ENCODE measurements at places on chromosomes 4 and X.

DNA sequence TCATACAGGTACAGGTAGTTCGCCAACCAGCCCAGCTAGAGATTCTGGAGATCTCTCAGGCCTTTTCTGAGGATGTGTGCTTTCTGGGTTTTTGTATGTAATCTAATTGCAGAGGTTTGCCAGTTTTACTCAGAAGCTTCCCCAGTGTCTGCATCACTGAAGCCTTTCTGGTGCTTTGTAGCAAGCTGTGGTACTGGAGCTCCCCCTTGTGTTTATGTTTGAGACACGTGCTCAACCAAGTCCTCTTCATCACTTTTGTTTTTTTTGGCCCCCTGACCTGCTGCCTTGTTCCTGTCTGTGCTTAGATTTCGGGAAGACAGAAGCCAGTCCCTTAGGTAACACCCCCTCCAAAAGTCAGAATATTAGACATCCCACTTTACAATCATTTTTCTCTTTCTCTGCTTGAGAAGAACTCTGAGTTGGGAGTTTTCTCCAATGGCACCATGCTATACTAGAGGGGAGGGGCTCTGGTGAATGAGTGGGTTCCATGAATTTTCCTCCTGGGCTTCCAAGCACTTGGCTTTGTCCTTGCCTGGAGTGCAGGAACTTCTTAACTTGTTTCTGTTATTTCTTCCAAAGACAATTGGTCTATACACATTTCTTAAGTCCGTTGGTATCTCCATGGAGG lies 128.4 kb upstream of the TBC1D9 start:
- DNase-seq, result no peak

DNA sequence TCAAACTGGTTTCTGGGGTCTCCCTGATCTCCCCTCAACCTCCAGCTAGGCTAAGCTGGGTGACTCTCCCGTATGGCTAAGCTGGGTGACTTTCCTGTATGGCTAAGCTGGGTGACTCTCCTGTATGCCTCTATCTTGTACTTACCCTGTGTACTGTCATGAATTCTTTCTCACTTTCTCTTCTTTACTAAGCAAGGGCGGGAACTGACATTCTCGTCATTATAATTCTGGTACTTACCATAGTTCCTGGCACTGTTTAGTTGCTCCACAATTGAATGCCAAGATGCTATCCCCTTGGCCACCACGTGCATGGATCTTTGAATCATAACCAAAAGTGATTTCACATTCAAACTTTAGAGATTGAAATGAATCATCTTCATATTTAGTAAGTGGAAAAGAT lies 8.8 kb downstream of the INTU start:
- no peak for DNase-seq

- DNase-seq, result no peak
Observed at GRCh38 chr4:7973545-7973981, 33.9 kb upstream of the AFAP1 start.

- no peak for DNase-seq
Observed at GRCh38 chrX:3216581-3217180, 129.8 kb downstream of the MXRA5 start.

GRCh38 chr4:4254666-4255065 lies 6.6 kb upstream of the TMEM128 start:
- no peak for DNase-seq

DNA sequence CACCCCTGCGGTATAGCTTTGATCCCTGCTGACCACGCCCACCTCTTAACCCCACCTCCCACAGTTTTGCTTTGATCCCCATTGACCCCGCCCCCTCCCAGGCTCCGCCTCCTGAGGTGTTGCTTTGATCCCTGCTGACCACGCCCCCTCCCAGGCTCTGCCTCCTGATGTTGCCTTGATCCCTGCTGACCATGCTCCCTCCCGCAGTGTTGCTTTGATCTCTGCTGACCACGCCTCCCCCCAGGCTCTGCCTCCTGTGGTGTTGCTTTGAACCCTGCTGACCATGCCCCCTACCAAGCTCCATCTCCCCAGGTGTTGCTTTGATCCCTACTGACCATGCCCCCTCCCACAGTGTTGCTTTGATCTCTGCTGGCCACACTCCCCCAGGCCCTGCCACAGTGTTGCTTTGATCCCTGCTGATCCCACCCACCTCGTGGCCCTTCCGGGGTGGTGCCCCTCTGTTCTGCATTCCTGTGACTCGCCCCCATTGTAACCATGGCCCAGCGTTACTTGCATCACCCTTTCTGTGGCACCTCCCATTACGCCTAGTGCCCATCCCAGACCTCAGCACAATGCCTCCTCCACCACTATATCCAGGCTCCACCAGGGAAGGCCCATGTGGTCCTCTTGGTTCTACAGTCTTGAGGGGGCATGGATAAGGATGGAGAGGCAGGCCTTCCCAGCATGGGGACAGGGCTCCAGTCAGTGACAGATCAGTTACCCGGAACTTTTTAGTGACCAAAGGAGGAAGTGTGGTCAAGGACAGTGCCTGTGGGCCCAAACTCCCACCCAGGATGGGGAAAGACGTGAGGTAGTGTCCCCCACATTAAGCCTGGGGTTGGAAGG lies 70.8 kb downstream of the ADRA2C start:
- no peak for DNase-seq

DNA sequence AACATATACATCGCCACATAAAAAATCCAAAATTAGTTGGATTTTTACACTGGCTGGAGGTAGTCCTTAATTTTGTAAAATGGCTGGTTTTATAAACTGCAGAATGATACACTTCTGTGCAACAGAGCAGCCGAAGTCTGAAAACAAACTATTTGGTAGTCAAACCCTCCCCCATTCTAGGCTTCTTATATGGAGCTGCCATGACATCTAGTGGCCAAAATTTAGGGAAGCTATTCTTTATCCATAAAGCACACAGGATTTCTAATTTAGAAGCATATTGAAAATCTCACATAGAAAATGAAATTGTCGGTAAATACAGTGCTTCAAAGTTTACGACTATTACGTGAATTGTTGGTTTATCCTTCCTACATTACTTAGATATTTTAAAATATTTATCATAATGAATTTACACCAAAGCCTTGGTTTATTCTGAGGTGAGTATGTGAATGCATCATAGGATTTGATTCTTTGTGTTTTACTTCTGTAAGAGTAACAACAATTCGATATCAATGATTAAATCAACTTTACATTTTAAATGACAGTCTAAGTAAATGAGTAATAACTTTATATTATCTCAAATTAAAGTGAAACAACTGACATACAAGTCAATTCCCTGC lies 113.4 kb upstream of the FAM241A start:
- DNase-seq, result no peak

GRCh38 chr4:114226968-114227760 lies 247.7 kb upstream of the ARSJ start:
- DNase-seq, result no peak

DNA sequence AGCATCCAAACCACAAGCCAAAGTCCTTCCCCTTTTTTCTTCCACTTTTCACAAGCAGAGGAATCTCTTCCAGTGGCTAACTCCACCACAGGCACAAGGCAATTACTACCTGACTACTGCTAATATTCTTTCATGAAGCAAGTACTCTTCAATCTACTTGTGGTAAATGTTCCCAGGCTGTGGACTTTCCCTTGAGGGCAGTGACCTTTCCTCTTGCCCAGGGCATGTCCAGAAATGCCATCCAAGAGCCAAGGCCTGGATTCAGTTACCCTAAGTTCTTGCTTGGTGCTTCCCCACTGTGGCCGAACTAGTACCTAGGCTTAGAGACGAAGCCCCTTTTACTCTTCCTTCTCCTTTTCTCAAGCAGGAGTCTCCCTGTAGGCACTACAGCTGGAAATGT lies 400.7 kb downstream of the DCAF12L2 start:
- DNase-seq, result no peak

DNA sequence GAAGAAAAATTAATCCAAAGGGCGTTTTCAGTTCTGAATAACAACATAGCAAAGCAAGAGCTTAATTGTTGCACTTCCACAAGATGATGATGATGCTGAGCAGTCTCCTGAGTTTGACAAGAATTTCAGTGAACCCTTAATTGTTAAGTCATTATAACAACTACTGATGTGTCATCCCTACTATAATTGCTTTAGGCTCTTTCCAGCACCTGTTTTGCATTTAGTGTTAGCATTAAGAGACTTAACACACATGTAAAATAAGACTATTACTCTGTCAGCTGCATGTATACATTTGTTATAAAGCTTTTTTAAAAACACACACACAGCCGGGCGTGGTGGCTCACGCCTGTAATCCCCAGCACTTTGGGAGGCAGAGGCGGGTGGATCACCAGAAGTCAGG lies 37.9 kb upstream of the GALNT7 start:
- DNase-seq, result no peak

- no peak for DNase-seq
Observed at GRCh38 chrX:153738056-153738605, 13.5 kb downstream of the ABCD1 start.

DNA sequence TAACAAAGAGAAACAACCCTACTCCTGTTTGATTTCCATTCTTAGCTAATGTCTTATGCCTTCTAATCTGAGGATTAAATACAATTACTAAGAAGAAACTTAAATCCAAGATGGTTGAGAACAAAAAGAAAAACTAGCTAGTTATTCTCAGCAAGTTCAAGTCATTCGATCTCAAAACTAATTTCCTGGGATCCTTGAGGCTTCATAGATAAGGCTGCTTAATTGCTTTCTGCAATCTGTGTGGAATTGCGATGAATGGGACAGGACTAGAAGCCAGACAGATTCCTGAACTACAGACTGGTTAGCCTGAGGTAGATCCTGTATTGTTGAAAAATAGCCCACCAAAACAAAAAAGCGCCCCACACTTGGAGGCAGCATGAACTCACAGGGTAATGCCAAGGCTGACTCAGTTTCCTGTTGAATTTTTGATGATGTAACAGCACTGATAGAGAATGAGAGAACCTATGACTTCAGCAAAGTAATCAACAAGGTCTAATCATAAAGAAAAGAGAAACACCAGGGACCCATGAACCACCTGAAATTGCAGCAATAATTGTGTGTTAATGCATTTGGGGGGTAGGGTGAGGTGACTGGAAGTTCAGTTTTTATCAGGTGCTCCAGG lies 33.9 kb downstream of the KLHL15 start:
- DNase-seq, result no peak

DNA sequence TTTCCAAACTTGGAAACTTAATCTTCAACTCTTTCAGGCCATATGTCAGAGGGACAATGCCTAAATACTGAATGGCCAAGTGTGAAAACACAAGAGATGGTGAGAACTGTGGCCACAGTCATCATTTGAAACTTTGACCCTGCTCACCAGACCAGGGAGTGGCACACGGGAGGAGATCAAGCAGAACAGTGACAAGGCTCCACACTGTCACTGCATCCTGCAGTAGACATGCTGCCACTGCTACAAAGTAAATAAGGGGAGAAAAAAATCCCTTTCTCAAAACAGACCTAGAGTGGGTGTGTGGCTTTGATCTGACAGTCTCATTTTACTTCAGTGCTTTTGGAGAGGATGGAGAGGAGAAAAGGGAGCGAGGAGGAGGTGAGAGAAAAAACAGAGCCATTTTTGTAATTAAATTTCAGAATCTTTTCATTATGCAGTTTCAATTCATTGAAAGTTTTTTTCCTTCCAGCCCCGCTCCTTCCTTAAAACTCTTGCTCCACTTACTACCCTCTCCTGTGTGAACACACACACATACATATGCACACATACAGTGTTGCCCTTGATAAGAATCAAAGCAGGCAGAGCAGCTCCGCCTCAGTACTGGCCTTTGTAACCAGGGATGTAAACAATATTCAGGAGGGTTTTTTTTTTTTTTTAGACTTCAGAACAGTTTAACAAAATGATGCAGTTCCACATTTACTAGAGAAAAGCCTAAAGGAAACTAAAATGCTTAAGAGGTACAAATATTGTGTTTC lies 34.4 kb downstream of the NEXMIF start:
- DNase-seq, result no peak

DNA sequence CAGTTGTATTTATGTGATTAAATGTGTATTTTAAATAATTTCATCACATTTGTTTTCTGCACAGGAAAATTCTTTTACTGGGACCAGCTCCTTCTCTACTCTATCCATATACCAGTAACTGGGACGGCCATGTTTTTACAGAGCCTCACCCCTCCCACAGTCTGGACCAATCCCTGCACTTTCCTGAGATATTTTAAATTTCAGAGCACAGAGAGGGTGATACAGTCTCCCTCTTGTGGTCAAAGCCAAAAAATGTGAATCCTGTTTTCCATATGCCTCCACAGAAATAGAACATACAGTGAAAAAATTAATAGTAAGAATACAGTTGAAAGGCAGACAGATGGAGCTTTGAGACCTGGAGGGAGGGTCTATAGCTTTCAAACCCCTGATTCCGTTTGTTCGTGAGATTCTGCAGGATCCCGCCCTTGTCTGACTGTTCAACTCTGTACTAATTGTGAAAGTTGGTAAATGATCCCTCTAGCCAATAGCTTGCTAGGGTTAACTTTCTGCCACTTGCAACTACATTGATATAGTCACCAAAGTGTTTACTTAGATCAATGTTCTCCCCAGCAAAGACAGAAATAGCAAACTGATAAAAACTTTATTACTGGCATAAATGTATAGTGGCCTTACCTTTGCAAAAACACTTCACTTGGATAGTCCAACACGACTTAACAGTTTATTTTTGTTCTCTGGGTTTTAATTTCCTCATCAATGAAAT lies 172.2 kb downstream of the PPARGC1A start:
- DNase-seq, result peak; percentile 3

- no peak for DNase-seq
Observed at GRCh38 chr4:79996851-79997250, 76.2 kb downstream of the ANTXR2 start.

- no peak for DNase-seq
Observed at GRCh38 chrX:50838820-50839600, 25.0 kb upstream of the SHROOM4 start.

DNA sequence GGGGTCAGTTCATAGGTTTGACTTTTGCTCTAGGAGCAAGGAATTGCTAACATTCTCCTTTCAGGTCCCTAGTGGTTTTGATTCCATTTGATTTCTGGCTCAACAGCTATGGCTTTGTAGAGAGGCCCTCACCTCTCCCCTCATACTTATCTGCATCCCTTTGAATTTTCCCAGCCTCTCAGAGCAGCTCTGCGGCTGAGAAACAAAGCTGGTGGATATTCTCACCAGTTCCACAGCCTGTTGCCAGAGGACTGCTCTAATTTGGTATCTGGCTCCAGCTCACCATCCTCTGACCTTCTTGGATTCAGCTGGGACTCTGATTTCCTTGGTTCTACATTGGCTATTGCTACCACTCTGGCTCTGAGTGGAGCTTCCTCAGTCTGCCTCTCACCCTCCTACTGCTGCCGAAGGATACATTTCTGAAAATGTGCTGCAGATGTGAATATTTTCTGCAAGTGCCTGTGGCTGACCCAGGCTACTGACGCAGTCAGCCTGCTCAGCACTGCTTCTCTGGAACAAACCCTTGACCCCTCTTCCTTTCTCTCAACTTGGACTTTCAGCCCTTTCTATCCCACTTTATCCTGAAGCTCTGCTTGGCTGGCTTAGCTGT lies 110.9 kb upstream of the ENPEP start:
- DNase-seq, result no peak

GRCh38 chr4:112431158-112431557 lies 84.8 kb downstream of the NEUROG2 start:
- DNase-seq, result no peak

DNA sequence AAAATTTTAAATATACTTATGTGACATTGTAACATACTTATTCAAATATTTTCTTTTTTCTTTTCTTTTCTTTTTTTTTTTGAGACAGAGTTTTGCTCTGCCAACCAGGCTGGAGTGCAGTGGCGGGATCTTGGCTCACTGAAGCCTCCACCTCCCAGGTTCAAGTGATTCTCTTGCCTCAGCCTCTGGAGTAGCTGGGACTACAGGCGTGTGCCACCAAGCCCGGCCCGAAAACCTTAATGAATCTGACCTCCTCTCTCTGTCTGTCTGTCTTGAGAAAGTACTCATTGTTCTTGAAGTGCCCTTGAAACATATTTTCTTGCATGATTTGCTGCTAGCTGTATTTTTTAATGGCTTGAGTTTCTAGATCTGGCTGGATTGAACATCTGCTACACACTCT lies 136.8 kb downstream of the ANAPC4 start:
- DNase-seq, result no peak

All from T-helper 2 cell (primary cell).